ENCODE measurements at places on chromosomes 12 and 14. TPM values are rescaled to one million over a fixed set of nuclear protein-coding genes. Genes with fewer than 3 reads are reported as not detected.

Gene OR11H6
- total RNA-seq = not detected

Gene EEF1AKMT3
- 5.2 TPM for total RNA-seq

Gene CFAP54
- 0.09 TPM for total RNA-seq

Gene KLHDC1
- 0.96 TPM for total RNA-seq

Gene SOAT2
- total RNA-seq = not detected

Gene COCH
- 1.2 TPM for total RNA-seq

Gene DCAF5
- 29.8 TPM for total RNA-seq

Gene RAB5B
- total RNA-seq = 40.2 TPM

Gene CD4
- total RNA-seq = 271 TPM

Gene KRT83
- total RNA-seq = not detected

Gene KRT79
- total RNA-seq = not detected

Gene IFI27
- total RNA-seq = 67.3 TPM

Gene SLC39A5
- total RNA-seq = 1.6 TPM

Gene LRP1-AS
- total RNA-seq = not detected

Gene PRB2
- total RNA-seq = not detected

Gene KRT7
- 12.3 TPM for total RNA-seq

Gene ASCL1
- not detected for total RNA-seq

Gene KRT80
- total RNA-seq = not detected

Gene CIROP
- not detected for total RNA-seq

Gene SOCS4
- total RNA-seq = 36.4 TPM

Gene TCL1B
- not detected for total RNA-seq

Gene HOXC12
- total RNA-seq = not detected

Gene SNAPC1
- total RNA-seq = 12.3 TPM

Gene MYH6
- total RNA-seq = 0.17 TPM

Gene CEP170B
- 8.3 TPM for total RNA-seq

Gene ATG14
- 4.9 TPM for total RNA-seq

Gene PLA2G1B
- total RNA-seq = not detected

Gene FSCB
- total RNA-seq = not detected

Gene DDX47
- total RNA-seq = 123 TPM

Gene LTBR
- 1.7 TPM for total RNA-seq

Gene CLMN
- 1.1 TPM for total RNA-seq

Gene LTB4R2
- total RNA-seq = 11.0 TPM

Gene INSM2
- total RNA-seq = not detected

Gene PMCH
- 8.4 TPM for total RNA-seq

Gene TSPAN19
- total RNA-seq = not detected

Gene NPAS3
- not detected for total RNA-seq

Gene GLIPR1L2
- total RNA-seq = not detected

Gene KCNMB4
- total RNA-seq = 0.19 TPM

Gene ADCY4
- total RNA-seq = 1.6 TPM

Gene SIX1
- total RNA-seq = 0.31 TPM

Gene AGAP2
- 28.2 TPM for total RNA-seq

Measured in activated CD4-positive, alpha-beta T cell treated with anti-CD3 and anti-CD28 coated beads, Interleukin-2, amount 10 ng/mL, durations not matched to agents 24 days and 14 days (primary cell).